Activated CD8-positive, alpha-beta T cell treated with anti-CD3 and anti-CD28 coated beads, Interleukin-2, amount 10 ng/mL, durations not matched to agents 7 days and 5 days (primary cell): ENCODE measurements at places on chromosomes 12 and 14. TPM values are rescaled to one million over a fixed set of nuclear protein-coding genes. Genes with fewer than 3 reads are reported as not detected.

GRCh38 chr12:53171725-53172329 is 8.7 kb upstream of the ZNF740 start:
- DNase-seq: no peak

- no peak for DNase-seq
Measured at GRCh38 chr14:23514644-23514957, 37.0 kb downstream of the ZFHX2 start.

GRCh38 chr14:76694106-76694505 is 67.2 kb upstream of the VASH1 start:
- DNase-seq: no peak

DNA sequence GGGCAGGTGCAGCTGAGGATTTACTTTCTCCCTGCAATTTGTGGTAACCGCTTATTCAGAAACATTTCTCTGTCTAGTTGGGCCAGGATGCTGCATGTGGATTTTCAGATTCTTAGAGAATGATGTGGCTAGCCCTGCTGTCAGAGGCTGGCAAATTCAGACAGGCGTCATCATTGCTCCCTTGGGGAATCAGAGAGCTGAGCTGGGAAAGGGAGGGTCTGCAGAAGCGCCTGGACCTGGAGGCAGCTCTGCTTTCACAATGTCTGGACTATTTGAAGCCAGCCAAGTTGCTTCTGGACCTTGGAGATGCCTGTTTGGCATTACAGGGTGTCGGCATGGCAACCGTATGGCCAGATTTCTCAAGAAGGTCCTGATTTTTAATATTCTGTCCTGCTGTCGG is 3.4 kb downstream of the GALNT16 start:
- no peak for DNase-seq

DNA sequence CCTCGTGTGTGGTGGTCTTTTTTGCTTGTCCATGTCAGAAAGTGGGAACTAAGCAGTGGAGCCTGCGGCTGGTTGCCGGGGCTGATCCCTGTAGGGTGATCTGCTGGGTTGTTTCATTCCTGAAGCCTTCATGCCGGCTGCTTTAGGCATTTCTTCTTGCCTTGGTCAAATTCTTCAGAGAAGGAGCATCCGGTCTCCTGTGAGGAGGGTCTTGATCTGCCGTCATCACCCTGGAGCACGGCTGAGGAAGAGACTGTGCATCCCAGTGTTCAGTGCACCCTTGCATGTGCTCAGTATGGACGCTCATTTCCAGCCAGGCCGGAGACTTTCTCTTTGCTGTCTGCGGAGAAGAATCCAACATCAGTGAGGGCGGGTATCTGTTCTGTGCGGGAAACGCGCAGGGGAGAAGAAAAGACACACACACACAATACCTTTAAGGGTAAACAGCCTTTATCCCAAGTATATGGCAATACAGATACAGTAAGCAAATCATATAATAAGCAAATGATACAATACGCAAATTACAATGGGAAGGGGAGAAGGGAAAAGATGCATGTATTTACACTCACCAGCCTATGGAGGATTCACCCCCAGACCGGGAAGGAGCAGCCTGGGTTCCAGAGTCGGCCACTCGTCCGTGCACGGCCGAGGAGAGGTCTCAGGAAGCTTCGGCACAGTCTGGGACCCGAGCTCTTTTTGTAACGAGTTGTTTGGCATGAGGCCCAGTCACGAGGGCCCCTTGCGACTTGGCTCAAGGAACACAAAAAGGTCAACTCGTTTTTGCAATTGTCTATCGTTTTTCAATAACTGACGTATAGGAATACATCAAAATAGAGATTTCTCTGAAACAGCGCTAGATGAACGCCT is 1366.8 kb upstream of the TMEM132C start:
- no peak for DNase-seq

DNA sequence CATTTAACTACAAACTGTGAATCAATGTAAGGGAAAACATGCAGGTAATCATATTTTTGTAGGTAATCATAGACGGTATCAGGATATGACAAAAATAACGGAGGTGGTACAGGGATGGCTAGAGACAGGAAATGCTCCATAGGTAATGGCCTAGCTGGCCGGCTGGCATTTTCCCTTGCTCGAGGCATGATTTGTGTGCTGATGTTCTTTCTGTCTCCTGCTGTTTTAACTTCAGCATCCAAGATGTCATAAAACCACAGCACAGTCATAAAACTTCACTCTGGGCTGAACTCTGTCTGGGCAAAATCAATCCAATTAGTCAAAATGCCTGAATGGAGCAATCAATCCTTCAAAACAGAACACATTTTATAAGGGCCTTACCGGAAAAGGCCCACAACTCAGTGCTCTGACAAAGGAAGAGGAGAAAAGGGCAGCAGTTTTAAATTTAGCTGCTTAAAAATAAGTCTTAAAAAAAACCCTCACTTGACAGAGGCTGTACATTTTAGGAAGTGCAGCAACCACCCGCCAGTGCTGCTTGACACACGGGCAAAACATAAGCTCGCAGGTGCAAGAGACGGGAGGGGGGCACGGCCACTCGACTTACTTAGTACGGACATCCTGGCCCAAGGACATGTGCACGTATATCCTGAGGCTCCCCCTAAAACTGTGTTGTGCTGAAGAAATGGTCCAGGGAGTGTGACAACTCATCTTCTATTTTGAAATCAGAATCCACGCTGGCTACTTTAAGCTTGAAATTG is 40.5 kb upstream of the GPR68 start:
- no peak for DNase-seq

- DNase-seq: no peak
Measured at GRCh38 chr14:101727611-101728366, 33.7 kb upstream of the PPP2R5C start.

DNA sequence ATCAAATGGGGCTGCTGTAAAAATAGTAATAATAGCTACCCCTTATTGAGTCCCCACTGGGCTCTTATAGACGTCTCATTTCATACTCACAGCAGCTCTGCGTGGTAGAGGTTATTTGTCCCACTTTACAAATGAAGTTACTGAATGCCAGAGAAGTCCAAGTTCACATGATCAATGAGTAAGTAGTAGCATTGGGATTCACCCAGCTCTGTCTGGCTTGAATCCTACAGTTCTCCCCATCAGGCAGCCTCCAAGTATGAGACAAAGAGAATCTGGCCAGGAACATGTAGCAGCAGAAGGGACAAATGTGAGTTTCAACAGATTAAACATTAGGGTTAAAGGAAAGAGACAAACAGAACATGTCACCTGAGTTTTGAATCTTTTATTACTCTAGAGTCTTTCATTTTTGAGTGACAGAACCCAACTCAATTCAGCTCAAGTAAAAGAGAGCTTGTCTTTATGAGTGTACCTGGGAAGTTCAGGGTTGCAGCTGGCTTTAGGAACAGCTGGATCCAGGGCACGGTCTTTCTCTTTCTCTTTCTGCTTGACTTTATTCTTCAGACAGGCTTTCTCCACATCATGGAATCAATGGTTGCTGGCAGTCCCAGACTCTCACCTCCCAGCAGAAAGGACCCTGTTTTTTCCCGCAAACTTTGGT is 64.1 kb upstream of the JDP2 start:
- no peak for DNase-seq

The GPR84 gene
- total RNA-seq: 0.57 TPM

The DPF3 gene
- 10.3 TPM for total RNA-seq

The CCDC38 gene
- total RNA-seq: not detected

The DTD2 gene
- total RNA-seq: 17.7 TPM

The POLE2 gene
- 41.3 TPM for total RNA-seq

The AKAP3 gene
- total RNA-seq: 2.6 TPM

The ATP5F1B gene
- 669 TPM for total RNA-seq
